Spinal cord (tissue), 10 donors: ENCODE measurements at places on chromosomes 11 and 22.

DNA sequence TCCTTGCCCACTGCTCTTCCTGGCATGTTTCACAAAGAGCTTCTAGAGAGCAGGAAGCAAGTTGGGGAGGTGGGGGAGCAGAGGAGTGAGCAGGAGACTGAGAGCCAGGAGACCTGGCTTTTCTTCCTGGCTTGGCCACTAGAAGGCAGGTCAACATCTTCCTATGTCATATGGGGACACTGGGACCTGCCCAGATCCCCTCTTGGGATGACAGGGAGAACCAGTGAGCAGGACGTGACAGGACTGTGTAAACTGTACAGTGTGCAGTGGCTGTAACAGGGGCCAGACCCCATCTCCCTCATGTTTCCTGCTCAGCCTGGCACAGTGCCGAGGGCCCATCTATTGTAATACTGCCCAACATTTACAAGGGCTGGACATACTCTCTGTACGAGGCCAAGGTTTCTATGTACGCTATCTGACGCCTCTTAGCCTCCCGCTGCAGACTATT is 29.4 kb downstream of the GDPD5 start:
- DNase-seq: no peak

DNA sequence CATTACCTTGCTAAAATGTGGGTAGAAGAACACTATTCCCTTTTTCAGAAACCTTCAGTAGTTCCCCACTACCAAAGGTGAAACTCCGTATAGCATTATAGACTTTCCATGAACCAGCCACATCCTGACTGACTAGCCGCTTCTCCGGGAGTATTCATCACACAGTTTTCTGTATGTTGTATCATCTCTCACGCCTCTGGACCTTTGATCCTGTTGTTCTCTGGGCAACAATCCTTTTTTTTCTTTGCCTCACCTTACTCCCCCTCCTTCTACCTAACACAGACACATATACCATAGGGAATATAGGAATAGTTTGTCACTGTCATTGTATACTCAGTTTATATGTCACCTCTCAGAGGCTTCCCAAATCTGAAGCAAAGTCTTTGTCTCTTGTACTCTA is 20.8 kb downstream of the ZC3H12C start:
- DNase-seq: no peak

- DNase-seq: no peak
Observed at GRCh38 chr11:122268601-122269130, 152.7 kb upstream of the BLID start.

DNA sequence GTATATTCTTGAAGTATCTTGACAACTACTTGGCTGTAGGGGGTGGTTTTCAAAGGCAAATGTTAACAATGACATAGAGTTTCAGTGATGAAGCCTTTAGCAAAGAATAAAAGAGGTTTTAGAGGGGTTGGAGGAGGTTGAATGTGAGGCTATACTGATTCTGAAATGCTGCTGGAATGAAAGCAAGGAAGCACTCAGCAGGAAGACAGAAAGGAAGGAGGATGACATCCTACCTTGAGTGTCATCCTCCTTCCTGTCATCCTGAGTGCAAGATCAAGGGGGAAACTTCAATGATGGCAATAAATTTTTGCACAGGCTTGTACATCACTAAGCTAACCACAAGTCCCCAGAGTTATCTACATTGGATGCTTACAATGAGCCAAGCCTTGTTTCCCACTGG is 120.5 kb downstream of the APIP start:
- no peak for DNase-seq

GRCh38 chr11:129117595-129118350 is 74.4 kb downstream of the ARHGAP32 start:
- peak; percentile 64 for DNase-seq

DNA sequence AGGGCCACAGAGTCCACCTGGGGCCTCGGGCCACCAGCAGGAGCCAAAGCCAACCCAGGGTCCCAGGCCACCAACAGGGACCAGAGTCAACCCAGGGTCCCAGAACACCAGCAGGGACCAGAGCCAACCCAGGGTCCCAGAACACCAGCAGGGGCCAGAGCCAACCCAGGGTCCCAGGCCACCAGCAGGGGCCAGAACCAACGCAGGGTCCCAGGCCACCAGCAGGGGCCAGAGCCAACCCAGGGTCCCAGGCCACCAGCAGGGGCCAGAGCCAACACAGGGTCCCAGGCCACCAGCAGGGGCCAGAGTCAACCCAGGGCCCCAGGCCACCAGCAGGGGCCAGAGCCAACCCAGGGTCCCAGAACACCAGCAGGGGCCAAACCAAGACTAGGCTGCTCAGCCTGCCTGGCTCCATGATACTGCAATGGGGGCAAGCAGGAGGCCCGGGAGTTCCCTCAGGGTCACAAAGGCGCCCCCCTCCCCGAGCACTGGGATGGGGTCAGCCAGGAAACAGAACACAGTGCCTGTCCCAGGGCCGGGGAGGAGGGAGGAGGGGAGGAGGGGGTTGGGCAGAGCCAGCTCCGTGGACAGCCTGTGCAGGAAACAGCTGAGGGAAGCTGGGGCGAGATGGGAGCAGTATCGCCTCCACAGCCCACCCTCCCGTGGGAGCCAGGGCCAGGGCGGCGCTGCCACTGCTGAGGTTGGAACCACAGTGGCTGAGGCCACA is 62.0 kb upstream of the PRR5 start:
- no peak for DNase-seq

DNA sequence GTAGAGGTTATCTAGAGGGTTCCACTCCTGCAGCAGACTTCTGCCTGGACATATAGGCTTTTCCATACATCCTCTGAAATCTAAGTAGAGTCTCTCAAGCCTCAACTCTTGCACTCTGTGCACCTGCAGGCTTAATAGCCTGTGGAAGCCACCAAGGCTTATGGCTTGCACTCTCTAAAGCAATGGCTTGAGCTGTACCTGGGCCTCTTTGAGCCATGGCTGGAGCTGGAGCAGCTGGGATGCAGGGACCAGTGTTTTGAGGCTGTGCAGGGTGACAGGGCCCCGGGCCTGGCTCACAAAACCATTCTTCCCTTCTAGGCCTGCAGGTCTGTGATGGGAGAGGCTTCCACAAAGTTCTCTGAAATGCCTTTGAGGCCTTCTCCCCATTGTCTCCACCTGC is 2.9 kb upstream of the NXPE4 start:
- no peak for DNase-seq
